ENCODE measurements at places on chromosomes 7 and 10. TPM values are rescaled to one million over a fixed set of nuclear protein-coding genes. Genes with fewer than 3 reads are reported as not detected.

TBXAS1 gene
- total RNA-seq, result 6.6 TPM

DNA sequence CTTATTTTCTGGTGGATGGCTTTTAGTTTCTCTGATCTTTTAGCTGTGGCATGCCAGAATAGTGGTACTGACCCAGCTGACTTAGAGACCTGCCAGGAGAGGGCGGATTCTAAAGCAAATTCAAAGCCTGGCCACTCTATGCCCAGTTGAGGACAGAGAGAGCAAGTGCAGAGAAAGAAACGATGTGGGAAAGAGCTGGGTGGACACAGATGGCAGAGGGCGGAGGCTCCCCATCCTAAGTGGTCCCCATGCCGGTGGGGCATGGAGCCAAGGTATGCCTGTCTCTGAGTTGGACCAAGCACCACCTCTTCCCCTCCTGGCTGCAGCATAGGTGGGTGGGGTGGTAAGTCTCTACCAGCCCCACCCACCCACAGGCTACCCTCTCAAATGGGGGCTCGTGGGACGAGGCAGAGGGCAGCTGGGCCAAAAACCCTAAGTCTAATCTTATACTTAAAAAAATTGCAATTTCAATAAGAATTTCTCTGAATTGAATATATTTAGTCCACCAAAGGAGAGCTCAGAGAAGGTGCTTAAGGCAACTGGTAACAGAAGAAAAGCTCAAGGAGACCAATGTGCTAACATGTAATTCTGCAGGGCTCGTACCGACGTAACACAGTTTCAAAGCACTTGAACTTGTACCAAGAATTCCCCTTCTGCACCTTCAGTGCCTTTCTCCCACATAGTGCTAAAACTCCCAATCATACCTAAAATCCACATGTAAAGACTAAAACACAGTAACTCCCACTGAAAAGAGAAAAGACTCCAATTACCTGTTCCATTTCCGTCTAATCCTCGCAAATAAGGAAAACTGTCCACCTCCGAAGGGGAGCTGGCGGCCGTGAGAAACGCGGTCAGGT is 85.7 kb upstream of the NMT2 start:
- no peaks in the 10 kb centered on the region for H3K27me3 ChIP-seq
- no peaks in the 10 kb centered on the region for H3K4me1 ChIP-seq
- H3K4me3 ChIP-seq, result no peak overlapping the region
- no peak for DNase-seq
- H3K27ac ChIP-seq, result no peak overlapping the region

DNA sequence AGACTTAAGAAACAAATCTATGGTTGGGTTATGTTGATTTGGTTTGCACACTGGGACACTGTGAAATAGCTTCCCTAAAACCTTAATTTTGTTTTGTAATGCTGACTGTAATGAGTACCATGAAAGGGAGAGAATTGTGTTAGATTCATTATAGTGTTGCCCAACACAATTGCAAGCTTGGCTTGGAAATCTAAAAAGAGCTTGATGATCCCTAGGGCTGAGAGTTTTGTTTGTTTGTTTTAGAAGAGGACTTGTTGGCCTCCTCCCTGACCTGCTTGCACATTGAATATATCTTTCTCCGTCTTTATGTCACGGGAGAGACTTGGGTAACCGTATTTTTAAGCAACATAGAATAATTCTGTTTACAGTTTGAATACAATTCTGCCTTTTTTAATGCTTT is 410.1 kb downstream of the ARL4A start:
- no peak overlapping the region for H3K27ac ChIP-seq
- H3K4me1 ChIP-seq, result no peaks in the 10 kb centered on the region
- no peak for DNase-seq
- no peaks in the 10 kb centered on the region for H3K36me3 ChIP-seq

PIK3AP1 gene
- 10.0 TPM for total RNA-seq

- H3K27ac ChIP-seq, result no peak overlapping the region
- no peaks in the 10 kb centered on the region for H3K36me3 ChIP-seq
- no peak overlapping the region for H3K4me3 ChIP-seq
- DNase-seq, result no peak
- H3K4me1 ChIP-seq, result no peaks in the 10 kb centered on the region
Measured at GRCh38 chr10:16761300-16761699, 55.9 kb downstream of the RSU1 start.

PNLIP gene
- total RNA-seq, result not detected

DNA sequence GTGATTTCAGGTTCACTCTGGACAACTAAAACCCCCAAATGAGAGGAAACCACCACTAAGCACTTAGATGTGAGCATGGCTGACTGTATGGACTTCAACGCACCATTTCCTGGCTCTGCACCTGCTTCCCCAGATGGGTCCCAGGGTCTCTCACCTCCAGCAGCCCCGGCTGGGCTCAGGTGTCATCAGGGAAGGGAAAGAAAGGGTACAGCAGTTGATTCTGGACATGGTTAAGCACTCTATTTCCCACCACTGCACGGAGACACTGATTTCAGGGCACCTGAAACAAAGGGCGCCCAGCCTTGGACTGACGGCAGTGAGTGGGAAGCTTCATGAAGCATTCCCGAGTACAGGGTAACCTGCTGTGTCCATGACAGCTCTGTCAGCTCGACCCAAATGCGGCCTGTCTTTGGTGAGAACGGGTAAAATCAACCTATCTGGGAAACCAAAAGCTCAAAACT is 19.0 kb downstream of the FAM53B start:
- H3K36me3 ChIP-seq, result no peaks in the 10 kb centered on the region
- DNase-seq, result peak; percentile 10
- H3K4me3 ChIP-seq, result no peak overlapping the region
- peak overlapping the region; percentile 76 for H3K27ac ChIP-seq
- no peaks in the 10 kb centered on the region for H3K27me3 ChIP-seq

DNA sequence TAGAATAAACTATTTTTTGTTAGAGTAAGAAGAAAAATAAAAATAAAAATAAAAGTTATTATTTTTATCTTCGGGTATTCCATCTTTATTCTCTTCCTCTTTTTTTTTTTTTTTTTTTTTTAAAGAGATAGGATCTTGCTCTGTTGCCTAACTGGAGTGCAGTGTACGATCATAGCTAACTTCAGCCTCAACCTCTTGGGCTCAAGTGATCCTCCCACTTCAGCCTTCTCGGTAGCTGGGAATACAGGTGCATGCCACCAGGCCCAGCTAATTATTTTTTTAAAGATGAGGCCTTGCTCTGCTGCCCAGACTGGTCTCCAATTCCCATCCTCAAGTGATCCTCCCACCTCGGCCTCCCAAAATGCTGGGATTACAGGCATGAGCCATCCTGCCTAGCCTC is 15.4 kb downstream of the STAM start:
- H3K36me3 ChIP-seq, result no peaks in the 10 kb centered on the region
- H3K4me3 ChIP-seq, result no peak overlapping the region
- no peak overlapping the region for H3K27ac ChIP-seq
- H3K27me3 ChIP-seq, result no peaks in the 10 kb centered on the region
- no peaks in the 10 kb centered on the region for H3K4me1 ChIP-seq

SSBP1 gene
- 110 TPM for total RNA-seq

GPR22 gene
- 26.1 TPM for total RNA-seq
